SJSA1 (cell line): ENCODE measurements at places on chromosomes 16 and 17.
A peak's percentile ranks its signal among the peaks of the same experiment; 100 is the strongest.

- DNase-seq: no peak
These were observed 49.4 kb upstream of the GSG1L start for GRCh38 chr16:28112908-28113307.

GRCh38 chr17:68821860-68822696 is 133.1 kb downstream of the ABCA8 start:
- peak; percentile 65 for DNase-seq

DNA sequence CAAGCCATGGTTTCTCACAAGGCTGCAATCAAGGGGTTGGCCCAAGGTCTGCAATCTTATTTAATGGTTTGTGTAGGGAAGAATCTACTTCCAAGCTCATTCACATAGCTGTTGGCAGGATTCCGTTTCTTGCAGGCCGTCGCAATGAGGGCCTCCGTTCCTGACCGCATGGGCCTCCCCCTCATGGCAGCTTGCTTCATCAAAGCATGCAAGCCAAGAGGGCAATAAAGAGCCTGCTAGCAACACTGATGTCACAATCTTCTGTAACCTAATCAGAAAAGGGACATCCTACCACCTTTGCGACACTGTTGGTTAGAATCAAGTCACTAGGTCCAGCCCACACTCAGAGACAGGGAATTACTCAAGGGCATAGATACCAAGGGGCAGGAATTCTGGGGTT is 95.5 kb downstream of the CCT6B start:
- no peak for DNase-seq

- DNase-seq: no peak
These were observed 50.4 kb downstream of the USP22 start for GRCh38 chr17:20992416-20992815.

GRCh38 chr16:89847051-89847939 is 19.0 kb downstream of the SPIRE2 start:
- no peak for DNase-seq

GRCh38 chr16:49858200-49859124 is 2.5 kb upstream of the ZNF423 start:
- peak; percentile 21 for DNase-seq

- no peak for DNase-seq
These were observed 33.3 kb downstream of the CD300LF start for GRCh38 chr17:74679374-74679773.

DNA sequence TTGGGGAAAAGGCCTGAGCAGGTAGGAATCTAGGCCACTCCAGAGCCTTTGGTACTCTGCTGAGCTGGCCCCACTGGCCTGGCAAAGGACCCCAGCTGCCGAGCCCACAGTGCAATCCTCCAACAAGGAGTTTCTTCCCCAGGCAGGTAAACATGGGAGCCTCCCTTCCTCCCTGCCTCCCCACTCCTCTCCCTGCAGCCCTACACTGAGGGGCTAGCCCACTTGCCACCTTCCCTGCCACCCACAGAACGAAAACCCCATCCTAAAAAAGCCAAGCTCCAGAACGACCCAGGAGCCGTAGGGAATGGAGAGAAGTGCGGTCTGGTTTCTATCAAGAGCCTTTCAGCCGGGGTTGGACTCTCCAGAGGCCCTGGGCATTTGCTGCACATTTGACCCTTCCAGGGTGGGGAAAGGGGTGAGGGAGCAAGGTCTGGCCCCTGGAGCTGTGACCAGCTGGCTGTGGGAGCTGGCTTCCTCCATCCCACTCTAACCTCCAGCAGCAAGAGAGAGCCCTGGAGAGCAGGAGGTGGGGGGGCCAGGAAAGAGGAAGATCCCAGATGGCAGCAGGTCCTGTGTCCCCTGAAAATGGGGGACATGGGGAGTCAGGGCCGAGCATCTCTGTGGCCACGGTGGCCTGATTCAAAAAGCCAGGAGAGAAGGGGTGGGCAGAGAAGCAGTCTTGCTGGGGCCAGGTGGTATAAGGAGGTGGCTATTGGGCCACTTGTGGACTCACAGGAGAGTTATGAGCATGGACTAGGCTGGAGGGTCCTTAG is 1.3 kb downstream of the HID1 start:
- no peak for DNase-seq
